ENCODE measurements at places on chromosomes 5 and 9.

DNA sequence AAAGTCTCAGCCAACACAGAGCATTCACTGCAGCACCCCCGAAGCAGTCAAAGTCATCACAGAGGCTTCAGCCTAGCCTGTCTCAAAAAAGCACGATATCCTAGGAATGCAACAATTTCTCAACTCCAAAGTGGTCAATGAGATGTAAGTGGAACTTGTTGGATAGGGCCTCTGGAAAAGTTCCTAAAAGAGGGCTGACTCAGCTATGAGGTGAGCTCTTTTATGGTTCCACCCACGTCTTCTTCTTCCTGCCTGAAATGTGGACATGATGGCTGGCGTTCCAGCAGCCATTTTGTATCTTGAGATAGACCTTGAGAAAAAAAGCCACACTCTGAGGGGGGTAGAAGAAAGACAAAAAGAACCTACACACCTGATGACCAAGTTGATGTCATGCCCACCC, 32.5 kb upstream of the TRIO start:
- no peak for DNase-seq

GRCh38 chr9:8633784-8634183, 834.2 kb upstream of the DMAC1 start:
- no peak for DNase-seq

GRCh38 chr5:98463676-98464075, 309.8 kb upstream of the RGMB start:
- DNase-seq = no peak

GRCh38 chr5:173333925-173334661, 5.9 kb upstream of the STC2 start:
- DNase-seq = no peak

DNA sequence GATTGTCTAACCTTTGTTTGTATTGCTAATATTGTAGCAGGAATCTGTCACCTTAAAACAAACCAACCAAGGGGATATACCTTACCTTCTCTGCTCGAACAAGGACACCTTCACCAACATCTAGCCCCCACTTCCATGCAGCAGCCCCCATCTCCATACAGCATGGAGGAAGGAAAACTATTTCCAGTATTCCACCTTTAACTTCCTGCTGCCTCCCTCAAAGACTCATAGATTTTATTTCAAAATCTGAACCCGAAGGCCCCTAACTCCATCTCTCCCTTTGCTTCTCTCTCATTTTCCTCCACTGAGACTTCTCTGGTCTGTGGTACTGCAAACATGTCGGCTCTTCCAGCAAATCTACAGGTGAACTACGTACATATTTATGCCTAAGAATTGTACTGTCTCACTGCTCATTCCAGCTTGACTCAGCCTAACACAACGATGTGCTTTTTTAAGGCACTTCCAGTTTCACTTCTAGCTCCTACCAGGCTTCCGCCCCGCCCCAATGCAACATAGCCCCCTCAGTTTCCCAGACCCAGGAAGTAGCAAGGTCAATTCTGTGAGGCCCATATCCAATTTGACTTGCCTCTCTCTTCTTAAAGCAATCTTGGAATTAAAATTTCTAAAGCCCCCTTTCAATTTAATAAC, 70.7 kb upstream of the RNF38 start:
- peak; percentile 58 for DNase-seq

DNA sequence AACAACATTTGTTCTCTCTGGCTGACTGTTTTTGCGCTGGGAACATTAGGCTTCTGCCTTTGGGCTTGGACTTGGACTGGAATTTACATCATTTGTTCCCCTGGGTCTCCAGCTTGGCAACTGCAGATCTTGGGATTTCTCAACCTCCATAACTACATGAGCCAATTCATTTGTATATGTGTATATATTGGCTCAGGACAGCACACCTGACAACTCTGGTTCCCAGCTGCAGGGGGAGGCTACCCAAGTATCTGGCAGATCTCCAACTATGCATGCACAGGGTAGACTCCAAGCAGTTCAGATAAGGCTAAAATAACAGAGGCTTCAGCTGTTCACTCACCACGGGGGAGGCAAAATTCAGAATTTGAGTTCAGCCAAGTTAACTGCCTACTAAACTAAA, 31.6 kb upstream of the F2RL1 start:
- DNase-seq = no peak

DNA sequence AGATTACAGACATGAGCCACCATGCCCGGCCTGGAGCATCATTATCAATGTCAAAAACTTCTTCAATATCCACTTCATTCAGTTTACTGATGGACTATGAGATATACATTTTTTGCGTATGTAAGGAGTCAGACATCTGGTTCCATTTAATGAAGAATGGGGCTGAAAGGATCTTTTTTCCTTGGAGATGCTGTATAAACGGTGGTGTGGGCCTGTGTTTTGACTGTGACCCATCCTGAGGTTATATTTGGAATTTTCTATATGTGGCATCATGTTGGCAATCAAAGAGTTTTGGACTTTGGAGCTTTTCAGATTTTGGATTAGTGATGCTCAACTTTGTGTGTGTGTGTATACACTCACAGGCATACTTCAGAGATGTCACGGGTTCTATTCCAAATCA, 85.7 kb upstream of the FBXL17 start:
- no peak for DNase-seq

GRCh38 chr5:59104400-59105127, 521.7 kb downstream of the RAB3C start:
- no peak for DNase-seq

DNA sequence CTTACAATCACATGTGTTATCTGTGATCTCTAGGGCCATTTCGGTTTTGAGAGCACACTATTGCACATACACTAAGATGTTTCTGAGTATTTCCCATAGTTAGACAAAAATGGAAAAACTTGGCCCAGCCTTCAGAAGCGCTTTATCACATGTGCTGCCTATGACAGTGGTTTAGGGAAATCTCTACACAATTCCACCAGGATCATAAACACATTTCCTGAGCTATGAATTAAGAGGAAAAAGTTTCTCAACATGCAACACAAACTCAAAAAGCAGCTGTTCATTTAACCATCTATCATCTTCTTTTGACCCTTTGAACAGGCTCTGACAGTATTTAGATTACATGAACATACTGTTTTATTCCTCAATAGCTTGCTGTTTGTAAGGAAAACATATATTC, 15.1 kb downstream of the FGF1 start:
- no peak for DNase-seq

DNA sequence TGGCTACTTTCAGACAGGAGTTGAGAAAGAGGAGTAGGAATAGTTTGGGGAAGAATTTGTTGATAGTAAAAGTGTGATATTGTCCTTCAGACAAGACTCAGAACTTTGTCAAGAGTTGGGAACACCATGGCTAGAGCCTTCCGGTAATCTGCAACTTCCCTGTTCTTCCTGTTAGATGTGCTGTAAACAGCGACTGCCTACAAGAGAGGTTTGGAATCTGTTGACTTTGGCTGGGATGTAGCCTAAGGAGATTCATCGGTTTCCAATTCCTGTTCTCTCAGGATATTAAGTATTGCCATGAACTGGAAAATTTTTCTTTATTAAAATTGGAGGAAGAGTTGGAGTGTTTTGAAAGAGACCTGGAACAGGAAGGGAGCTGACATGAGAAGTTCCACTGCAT, 43.9 kb downstream of the ARHGAP26 start:
- DNase-seq = no peak

DNA sequence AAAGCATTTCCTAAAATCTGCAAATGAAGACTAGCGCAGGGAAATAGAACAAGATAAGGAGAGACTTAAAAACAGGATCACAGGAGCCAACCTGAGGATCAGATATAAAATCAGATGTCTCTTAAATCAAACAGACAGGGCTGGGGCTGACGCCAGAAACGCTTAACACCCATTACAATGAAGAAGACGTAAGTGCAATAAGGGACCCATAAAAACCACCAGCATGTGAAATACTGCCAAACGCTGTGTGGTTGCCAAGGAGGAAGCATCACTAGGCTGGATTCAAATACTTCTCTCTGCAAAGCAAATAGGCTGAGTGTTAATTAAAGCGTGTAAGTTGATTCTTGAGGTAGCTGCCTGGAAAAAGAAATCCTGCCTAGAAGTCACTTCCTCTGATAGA, 74.4 kb upstream of the ATP10B start:
- DNase-seq = no peak

DNA sequence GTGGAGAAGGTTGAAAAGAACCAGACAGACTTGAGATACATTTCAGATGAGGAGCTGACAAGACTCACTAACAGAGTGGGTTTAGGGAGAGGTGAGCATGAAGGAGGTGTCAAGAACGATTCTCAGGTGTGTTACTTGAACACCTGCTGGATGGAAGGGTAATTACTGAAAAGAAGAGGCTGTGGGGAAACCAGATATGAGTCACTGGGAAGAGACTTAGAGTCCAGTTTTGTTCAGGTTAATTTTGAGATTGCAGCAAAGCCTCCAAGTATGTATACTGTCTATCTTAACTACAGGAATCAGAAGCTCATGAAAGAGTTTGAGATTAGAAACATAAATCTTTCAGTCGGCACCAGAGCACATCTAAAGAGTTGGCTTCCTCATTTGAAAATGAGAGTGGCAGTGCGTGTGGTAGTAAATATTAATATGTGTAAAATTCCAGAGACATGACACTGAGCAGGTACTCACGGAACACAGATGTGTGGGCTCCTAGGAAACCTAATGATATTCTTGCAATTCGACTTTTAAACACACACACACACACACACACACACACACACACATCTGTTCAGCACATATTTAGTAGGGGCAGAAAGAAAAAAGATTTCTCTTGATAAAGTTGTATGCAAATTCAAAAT, 197.1 kb downstream of the CDH18 start:
- DNase-seq = no peak

DNA sequence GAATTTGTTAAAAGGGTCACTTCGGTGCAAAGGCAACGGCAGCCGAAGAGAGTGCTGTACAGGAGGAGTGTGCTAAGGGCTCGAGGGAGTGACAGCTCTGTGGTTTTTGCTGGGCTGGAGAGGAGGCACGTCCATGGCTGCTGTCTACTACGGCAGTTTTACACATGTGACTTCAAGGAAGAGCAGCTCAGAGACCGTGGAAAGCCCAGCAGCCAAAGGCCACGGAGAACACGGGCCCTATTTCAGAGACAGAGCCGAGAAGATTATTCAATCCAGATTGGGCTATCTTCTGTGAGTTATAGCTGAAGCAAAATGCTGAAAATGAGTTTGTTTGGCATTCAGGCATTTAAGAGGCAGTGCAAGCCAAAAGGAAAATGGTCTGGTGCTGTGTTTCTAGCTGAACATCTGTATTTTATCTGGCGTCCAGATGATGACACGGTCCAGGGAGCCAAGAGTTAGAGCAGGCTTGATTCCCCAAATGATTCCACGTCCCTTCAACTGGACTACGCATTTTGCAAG, 96.4 kb downstream of the RFK start:
- no peak for DNase-seq

DNA sequence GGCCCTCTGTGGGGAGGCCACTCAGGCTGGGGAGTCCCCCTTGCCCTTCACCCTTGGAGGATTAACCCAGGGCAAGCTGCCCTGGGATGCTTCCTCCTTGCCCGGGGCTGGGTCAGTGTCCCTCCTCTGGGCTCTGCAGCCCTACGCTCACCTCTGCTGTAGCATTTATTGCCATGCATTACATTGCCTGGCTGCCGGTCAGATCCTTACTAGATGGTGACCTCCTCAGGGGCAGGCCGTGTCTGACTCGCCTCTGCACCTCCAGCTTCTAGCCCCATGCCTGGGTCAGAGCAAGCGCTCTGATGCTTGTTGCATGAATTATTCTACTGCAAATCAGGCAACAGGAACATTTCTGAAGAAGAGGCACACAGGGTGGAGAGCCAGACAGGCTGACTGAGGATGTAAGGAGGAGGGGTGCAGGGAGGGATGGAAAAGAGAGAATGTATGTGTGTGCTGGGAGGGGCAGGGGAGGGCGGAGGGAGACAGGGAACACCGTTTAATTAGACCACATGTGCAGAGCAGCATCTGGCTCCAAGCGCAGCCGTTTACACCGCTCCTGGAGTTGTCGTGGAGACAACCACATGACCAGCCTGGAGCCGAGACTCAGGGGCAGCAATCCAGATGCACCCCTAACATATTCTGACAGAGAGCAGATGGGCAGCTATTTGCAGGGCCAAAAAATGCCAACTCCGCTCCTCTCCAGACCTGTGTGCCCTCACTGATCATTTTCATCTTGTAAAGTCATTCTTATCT, 117.0 kb downstream of the CRB2 start:
- no peak for DNase-seq

DNA sequence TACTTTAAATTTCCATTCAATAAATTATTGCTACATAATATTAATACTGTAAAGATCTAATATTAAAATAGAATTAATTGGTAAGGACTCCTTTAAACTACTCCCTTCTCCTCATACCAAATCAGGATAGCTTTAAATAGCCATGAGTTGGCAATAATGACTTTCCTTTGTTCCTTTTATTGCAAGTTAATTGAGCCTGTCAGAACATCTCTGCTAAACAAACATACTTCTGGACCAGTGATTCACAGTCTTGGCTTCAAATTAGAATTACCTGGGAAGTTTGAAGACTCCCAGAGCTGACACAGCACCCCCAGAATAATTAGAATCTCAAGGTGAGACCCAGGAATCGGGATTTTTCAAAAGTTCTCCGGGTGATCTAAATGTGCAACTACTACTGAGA, 18.7 kb downstream of the C5orf58 start:
- no peak for DNase-seq

DNA sequence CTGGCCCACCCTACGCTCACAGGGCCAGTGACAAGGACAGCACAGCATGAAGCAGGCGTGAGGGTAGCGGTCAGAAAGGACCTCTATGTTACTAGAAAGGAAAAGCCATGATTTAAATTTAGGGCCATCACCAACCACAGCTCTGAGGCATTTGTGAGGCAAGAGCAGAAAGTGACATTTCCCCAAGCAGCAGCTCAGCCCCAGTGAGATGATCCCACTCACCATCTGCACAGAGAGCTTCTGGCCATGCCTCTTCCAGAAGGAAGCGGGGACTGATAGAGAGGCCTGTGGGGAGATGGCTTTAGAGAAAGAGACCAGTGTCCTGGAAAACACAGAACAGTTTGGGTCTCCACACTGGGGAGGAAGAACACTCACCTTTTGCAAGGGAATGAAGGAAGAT, 413.9 kb downstream of the SPOCK1 start:
- DNase-seq = no peak

- no peak for DNase-seq
These were observed 244.1 kb downstream of the ADGRV1 start for GRCh38 chr5:90802474-90803317.

DNA sequence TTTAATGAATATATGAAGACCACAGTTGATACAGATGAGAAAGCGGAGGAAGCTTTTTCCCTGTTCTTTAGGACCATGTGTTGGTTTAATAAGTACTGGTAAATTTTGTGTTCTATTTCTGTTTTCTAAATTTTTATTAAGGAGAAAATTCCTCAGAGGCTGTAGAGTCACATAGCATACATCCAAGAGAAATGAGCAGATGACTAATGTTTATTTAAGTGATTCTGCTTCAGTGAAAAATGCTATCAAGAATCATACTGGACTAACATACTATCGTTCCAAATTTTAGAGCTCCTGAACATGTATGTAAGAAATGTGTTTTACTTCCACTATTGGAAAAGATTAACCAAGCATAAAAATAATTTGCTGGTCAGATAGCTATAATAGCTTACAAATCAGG, 115.0 kb downstream of the KIAA1958 start:
- no peak for DNase-seq

- DNase-seq = no peak
These were observed 122.6 kb downstream of the APBA1 start for GRCh38 chr9:69549310-69550202.

All from stimulated activated CD8-positive, alpha-beta memory T cell treated with anti-CD3 and anti-CD28 coated beads, Interleukin-7, amount 100 ng/mL, for 4 hours (primary cell).